ENCODE measurements at places on chromosomes 1 and 21.
A peak's percentile ranks its signal among the peaks of the same experiment; 100 is the strongest.

DNA sequence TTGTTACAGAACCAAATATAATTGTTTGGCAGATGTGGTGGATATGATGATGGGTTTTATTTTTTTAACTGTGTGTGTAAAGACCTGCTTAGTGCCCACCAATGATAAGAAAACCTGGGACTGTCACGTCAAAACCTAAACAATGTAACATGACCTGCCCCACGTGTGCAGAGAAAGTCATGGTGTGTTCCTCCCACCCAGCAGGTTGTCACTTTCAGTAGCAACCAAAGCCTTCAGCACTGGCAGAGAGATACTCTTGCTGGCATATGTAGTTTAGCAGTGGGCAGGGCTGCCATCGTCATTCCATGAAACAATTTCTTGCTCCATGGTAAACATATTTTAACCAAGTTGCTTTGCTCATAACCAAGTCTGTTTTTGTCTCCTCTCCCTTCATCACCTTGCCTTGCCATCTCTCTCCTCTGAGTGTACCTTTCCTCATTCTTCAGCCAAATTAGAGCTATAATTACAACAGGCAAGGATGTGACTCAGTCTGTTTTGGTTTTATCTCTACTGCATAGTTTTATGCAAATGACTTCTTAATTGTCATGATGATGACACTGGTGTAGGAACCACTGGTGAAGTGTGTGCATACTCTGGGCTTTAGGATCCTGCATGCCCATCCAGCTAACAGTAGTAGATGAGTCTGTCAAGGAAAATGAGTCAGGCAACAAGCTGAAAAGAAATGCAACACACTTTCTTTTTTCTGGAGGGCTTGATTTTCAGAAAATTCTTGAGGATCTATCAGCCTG lies 150.3 kb downstream of the EDEM3 start:
- DNase-seq, result no peak

DNA sequence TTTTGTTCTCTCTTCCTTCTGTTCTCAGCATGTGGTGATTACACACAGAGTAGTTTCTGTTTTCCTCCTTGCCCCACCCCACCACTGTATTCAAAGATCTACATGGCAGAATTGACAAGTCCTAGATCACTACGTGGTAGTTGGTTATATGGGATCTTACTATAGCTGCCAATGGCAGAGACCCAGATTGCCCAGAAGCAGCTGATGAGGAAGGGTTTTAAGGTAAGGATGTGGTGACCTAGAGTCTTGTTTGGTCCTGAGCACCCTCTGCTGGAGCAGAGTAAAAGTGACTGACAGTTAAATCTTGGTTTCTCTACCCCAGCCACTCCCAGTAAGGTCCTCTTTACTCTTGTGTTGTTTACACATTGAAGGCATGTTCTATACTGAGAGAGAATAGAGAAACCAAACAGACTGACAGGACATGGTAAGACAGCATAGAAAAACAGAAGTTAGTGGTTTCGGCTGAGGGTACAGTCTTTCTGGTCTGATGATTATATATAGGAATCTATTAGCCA lies 22.8 kb upstream of the STRIP1 start:
- DNase-seq, result peak; percentile 16

- no peak for DNase-seq
These were observed 16.3 kb downstream of the ATG4C start for GRCh38 chr1:62800281-62800680.

DNA sequence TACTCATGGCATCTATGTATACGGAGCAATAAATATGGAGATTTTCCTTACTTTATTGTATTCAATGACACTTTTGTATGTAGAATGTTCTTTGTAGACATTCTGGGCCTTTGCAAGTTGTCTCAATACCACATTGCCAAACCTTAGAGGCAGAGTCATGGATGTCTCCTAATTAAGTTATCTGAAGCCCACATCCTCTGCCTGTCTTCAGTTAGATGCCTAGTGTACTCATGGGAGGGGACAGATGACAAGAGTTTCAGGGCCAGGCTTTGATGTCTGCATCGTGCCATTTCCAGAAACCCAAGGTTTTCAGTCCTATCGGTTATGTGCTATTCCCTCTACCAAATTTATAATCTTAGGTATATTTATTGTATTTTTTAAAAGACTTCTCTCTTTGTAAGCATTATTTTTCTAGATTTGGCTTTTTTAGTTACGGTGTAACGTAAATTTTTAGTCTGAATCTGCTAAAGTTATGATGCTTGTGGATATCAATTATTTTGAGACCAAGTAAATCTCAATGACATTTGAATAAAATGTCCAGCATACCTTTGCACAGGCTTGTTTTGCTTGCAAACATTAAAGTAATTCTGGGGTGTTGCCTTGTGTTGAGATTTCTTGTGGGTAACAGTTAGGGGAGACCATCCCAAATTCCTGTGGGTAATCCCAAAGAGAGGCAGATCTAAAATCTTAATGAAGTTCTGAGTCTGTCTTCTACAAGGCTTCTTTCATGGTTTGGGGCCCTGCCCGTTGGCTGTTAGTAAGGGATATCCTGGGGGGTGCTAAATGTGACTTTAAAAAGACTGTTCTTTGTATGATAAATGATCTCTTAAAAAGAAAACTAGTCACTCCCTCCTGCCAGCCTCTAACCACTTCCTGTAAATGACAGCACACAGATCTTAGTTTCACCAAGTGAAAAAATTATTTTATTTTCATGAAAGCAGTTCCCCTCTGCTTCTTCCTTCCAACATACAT lies 8.0 kb upstream of the MACF1 start:
- no peak for DNase-seq

DNA sequence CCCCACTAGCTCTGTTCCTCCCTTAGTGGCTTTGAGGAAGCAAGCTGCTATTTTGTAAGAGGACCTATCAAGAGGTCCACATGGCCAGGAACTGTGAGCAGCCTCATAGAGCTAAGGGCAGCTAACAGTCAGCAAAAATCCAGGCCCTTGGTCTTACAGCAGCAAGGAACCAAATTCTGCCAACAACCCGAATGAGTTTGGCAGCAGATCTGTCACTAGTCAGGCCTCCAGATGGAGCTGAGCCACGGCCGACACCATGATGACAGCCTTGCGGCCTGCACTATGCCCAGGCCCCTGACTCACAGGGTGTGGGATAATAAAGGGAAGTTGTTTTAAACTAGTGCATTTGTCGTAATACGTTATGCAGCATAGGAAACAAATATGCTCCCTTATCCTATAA lies 28.0 kb upstream of the H3-3A start:
- DNase-seq, result no peak

DNA sequence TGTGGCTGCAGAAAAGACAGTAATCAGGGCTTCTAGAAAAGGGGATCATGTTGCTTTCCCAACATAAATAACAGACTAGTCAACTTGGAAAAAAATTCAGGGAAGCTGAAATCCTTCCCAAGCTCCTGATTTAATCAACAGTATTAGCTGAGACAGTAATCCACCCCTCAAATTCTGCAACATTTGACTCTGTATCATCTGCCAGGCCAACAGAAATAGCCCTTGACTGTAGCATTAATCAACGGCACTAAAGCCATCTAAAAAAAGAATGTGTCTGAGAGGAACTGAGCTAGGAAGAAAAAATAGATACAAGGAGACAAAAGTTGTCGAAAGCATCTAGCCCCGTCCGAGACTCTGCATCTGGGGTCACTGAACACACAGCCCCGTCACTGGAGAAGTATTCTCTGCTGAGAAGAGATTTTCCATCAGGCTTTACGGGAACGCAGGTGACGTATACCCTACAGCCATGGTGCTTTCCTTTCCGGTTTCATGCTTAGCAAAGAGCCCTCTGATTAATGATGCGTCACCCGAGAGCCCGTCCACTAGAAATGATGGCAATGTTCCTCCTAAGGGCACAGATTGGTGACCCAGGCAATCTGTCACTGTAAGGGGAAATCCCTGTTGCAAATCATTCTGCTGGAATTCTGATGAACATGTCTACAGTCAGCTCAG lies 42.1 kb upstream of the TP53BP2 start:
- no peak for DNase-seq

DNA sequence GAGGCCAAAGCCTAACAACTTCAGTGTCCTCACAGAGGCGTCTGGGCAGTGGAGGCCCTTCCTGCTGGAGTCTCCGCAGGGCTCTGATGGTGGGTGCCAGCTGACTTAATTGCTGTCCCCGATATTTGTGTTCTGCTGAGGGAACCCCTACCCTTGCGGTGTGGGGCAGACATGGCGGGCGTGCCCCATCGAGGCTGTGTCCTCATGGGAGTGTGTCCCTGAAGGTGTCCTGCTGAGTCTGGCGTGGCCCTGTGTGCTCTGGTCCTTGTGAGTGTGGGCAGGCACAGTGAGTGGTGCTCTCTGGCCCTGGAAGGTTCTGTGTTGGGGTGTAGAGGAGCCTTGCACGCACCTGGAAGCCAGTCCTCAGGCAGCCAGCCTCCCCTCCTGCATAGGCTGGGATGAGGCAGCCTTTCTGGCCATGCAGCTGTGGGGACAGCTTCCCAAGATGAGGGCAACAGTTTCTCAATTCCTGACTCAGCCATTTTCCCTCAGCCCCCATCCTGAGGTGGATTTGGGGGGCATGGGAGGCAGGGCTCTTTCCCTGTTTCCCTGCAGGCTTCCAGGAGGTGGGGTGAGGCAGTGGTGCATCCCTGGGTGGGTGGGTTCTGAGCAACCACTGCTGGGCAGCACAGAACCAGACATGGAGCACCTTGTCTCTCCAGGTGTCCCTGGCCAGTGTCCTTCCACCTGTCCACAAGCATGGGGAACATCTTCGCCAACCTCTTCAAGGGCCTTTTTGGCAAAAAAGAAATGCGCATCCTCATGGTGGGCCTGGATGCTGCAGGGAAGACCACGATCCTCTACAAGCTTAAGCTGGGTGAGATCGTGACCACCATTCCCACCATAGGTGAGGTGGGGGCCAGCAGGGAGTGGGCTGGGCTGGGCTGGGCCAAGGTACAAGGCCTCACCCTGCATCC lies 6.5 kb downstream of the C1orf35 start:
- DNase-seq, result no peak

DNA sequence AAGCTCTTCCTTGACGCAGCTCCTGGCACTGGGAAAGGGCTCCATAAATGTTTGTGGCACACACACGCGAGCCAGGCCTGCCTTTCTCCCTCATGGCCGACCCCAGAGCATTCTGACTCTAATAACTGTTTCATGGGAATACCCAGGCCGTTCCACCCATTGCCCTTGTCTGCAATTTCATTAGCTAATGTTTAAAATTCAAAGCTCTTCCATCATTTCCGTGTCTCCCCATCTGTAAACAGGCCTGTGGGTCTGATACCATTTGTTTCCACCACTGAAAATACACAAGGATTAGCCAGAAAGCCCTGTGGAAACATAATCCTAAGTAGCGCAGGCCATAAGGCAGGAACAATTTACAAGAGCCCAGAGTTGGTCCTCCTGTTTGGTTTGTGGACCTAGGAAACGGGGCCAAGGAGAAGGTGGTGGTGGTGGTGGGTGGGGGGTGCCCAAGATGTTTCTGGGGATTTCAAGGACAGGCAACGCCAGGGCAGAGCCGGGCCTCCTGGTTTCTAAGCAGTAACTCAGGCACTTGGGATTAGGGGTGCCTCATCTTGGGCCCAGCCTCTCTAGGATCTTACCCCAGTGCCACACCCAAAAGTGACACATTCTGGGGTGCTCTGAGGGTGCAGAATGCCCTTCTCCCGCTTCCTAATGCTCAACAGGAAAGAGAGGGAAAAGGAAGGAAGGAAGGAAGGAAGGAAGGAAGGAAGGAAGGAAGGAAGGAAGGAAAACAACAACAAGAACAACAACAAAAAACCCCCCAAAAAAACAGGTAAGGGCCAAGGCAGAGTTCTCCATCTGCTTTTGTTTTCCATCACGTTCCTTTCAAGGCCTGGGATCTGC lies 79.4 kb downstream of the SSBP3 start:
- DNase-seq, result no peak

DNA sequence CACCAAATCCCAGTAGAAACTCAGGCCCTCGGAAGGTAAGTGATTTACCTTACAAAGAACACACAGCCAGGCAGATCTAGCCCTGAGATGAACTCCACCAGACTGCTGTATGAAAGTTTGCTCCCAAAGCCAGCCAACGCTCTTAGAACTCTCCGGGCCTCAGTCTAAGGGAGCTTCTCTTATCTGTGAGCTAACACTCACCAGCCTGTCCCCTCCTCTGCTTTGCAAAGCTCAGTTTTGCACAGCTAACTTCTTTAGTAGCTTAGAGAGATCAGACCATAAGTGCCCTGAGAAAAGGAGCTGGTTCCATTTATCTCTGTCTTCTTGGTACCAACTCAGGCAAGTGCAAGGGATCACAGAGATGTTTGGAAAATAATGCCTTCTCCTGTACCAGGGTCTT lies 195.8 kb upstream of the JUN start:
- DNase-seq, result no peak

- no peak for DNase-seq
These were observed 140.4 kb downstream of the BRINP2 start for GRCh38 chr1:177311111-177311510.

GRCh38 chr1:53822931-53823330 lies 15.2 kb downstream of the NDC1 start:
- DNase-seq, result no peak

- DNase-seq, result no peak
These were observed 45.3 kb downstream of the KCNC4 start for GRCh38 chr1:110255392-110255787.

DNA sequence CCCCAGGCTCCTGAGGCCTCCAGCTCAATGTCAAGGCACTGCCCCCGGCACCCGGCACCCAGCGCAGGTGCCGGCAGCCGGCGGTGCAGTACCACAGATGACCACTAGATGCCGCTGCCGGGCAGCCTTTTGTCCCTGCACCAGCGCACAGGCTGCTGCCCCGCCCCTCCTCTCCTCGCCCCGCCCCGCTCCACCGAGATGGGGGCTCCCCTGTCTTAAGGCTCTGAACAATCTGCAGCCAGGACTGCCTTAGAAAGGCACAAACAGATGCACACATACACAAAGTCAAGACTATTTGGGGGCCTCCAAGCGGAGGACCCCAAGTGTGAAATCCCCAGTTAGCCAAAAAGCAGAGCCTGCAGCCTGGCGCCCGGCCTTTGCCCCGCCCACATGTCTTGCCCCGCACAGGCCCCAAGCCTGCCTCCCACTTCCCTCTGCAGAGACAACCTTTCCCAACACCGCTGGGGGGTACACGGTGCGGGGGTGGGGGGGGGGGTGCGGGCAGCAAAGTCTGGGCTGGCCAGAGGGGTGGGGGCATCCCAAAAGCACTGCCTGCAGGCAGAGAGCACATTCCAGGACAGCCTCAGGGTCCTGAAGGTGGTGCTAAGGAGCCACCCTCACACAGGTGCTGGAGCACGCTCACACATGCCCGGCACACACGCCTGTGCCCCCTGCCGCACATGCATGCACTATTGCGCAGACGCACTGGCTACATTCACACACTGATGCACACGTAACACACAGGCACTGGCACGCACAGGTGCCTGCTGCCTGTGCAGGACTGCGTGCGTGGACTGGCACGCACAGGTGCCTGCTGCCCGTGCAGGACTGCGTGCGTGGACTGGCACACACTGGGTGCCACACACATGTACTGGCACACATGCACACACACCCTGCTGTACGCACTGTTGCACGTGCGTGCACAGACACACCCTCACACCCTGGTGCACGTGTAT lies 37.1 kb downstream of the ARHGEF16 start:
- DNase-seq, result peak; percentile 70

DNA sequence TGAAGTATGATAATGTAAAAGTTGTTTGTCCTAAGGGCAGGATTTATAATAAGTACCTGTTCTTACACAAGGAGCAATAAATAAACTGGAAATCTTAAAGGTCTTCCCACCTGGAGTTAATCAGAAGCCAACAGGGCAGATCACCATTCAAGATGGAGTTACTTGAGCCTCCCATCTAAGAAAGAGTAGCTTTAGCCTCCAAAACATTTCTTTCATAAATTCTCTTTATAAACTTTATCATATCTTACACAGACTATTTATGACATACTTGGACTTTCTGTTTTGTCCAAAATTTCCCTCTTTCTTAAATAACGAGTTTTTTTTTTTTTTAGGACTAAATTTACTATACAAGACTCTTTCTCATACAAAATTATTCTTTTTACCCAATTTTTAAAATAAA lies 18.5 kb downstream of the OR2T1 start:
- DNase-seq, result no peak
